ENCODE measurements at places on chromosomes 5 and 9.

DNA sequence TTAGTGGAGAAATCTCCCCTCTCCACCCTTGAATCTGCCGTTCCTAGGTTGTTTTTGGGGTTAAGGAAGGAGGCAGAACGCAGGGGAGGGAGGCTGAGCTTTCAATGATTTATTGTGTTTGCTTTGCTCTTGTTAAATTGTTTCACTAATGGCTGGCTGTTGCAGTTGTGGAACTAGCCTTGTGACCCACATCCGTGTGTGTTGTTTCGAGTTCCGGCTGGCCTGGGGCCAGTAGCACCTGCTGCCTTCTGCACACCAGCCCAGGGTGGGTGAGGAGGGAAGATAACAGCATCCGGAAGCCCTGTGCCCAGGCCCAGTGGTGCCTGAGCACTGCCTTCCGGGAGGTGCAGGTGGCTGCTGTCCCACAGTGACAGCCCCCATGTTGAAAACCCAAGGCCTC is 3.6 kb downstream of the ERGIC1 start:
- no peak for DNase-seq

DNA sequence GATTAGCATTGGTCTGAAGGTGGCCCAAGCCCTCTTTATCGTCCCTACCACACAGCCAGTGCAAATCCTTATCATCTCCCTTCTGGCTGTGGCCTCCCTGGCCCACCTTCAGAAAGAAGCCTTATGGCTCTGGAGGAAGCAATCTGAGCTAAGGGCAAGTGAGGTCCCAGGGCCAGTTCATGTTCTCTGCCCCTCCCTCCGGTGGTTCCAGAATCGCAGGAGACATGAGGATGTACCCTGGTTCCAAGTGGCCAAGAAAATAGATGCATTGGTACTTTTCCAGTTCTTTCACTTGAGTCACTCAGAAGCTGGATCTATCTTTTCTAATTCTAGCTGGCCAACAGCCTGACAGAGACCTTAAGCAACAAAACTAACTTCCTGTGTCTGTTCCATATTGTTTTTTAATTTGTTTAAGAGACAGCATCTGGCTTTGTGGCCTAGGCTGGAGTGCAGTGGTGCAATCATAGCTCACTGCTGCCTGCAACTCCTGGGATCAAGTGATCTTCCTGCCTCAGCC is 60.7 kb downstream of the LHFPL2 start:
- peak; percentile 47 for DNase-seq

- no peak for DNase-seq
These were observed 228.2 kb upstream of the GRIN3A start for GRCh38 chr9:101966691-101967090.

DNA sequence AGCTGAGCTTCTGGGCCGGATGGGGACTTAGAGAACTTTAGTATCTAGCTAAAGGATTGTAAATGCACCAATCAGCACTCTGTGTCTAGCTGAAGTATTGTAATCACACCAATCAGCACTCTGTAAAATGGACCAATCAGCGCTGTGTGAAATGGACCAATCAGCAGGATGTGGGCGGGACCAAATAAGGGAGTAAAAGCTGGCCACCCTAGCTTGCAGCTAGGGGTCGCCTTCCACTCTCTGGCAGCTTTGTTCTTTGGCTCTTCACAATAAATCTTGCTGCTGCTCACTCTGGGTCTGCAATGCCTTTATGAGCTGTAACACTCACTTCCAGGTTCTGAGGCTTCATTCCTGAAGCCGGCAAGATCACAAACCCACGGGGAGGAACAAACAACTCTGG is 354.0 kb downstream of the PRR16 start:
- no peak for DNase-seq
